K562 (cell line): ENCODE measurements at places on chromosomes 12 and 14. TPM values are rescaled to one million over a fixed set of nuclear protein-coding genes. Genes with fewer than 3 reads are reported as not detected.

DNA sequence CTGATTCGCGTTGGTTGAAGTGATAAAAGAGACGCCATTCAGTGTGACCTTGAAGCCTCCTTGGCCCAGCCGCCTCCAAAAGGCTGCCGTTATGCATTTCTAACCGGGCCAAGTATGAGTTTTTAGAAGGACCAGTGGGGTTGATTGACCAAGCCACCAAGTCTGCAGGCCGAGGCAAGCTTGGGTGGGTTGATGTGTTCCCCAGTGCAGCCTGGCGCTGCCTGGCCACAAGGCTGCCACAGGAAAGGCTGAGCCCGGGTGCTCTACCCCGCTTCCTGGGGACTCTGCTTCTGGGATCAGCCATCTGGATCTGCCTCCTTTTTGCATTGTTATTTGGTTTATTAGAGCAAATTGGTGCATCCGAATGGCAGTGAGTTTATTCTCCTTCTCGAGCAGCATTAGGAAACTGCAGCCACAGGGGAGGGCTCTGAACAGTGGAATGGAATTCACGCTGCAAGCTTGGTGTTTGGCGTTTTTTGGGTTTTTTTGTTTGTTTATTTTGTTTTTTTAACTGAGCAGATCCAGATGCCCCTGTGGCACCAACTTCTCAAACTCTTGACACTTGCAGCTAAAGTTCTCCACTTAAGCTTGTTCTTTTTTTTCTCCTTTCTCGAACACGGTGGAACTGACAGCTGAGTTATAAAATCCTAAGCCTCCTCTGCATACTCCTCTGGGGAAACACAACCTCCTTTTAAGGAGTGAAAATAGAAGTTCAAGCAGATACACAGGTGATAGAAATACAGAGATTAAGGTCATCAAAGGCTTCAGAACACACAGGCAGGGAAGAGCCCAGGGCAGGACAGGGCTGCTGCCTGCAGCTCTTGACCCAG lies 145.4 kb upstream of the FKBP4 start:
- H3K27ac ChIP-seq, result no peak overlapping the region
- H3K4me3 ChIP-seq, result no peak overlapping the region
- H3K36me3 ChIP-seq, result no peaks in the 10 kb centered on the region
- H3K4me1 ChIP-seq, result no peaks in the 10 kb centered on the region
- H3K27me3 ChIP-seq, result peaks cover 4% of the 10 kb centered on the region; the same call in 2 of the 3 replicates

DNA sequence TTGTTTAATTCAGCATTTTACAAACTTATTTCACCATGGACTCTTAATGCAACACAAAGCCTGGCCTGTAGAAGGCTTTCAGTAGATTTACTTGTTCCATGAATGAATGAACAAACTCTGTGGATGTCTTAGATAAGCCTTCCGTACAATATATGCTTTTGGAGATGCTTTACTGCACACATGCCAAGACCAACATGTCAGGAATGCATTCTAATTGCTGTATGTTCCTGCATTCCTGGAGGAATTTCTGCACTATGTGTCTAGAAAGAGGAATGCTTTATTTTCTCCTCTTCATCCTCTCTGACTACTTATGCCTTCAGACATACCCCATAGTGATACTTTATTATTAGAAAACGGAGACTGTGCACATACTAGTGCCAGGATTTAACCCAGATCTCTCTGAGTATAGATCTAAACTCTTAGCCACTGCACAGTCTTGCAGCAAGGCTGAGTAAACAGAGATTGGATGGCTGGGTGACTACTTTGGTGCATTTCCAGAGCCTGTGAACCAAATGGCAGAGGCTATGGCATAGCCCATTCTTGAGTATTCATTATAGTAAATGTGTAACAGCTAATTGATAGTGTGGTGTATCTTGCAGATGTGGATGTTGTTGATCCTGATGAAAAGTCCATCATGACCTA lies 108.2 kb downstream of the SYNE2 start:
- no peaks in the 10 kb centered on the region for H3K4me1 ChIP-seq
- H3K27me3 ChIP-seq, result no peaks in the 10 kb centered on the region
- H3K36me3 ChIP-seq, result no peaks in the 10 kb centered on the region
- DNase-seq, result no peak

The SLC2A14 gene
- total RNA-seq, result 7.4 and 8.9 TPM in 2 replicates

The CLEC9A gene
- not detected in 2 replicates for total RNA-seq
